ENCODE measurements at places on chromosomes 1 and 21.

- no peak for DNase-seq
Observed at GRCh38 chr1:150156868-150157603, 7.3 kb downstream of the PLEKHO1 start.

DNA sequence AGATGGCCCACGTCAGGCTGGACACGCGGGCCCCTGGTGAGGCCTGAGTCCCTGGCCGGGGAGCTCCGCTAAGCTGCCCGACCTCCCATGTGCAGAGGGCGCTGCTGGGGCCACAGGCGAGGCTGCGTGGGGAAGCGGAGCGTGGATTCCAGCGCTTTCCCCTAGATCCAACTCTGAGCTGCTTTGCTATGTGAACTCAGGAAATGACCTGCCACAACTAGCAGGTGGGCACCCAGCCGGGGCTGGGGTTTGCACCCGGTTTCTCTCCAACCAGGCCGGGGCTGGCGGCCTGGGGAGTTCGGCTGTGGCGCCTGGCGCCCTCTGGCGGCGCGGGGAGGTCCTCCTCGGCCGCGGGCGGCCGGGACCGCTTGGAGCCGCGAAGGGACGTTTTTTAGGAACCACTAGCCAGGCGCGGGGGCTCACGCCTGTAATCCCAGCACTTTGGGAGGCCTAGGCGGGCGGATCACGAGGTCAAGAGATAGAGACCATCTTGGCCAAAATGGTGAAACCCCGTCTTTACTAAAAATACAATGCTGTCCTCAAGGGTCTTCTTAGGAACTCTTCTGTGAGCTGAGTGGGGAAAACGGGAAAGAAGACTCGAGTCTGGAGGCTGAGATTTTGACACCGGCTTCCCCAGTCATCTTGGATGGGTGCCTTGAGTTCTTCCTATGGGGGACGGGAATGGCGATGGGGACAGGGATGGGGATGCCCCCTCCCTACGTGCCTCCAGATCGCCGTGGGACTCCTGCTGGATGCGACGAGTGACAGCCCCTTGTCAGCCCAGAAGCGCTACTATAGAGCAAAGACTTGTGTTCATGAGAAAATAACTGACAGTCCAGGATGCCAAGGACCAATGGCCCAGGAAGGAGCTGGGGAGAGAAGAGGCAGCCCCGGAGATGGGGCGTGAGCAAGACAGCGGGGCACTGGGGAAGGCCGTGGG is 12.6 kb downstream of the PYCR2 start:
- peak; percentile 39 for DNase-seq

DNA sequence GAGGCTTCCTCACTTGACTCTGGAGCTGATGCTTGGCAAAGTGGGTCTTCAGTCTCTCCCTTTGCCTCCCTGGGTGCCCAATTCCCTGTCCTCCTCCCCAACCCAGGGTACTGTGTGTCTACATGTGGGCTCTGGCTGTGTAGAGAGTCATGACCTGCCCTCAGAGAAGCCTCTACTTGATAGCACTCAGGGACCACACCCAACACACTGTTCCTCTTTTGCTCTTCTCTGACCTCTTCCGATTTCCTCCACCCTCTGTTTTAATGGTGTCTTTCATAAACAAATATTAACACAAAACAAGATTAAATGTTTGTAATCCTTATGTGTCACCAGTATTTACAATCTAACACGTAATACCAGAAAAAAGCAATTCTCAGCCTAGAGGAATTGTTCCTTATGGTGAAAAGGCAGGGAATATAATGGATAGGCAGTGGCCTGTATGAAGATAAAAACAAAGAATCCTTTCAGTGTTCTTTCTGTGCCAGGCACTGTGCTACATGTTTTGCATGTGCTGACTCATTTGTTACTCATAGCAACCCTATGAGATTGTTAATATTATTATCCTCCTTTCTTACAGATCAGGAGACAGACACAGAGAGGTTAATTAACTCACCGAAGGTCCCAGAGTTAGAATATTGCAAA is 58.2 kb downstream of the HSD3B1 start:
- DNase-seq: no peak

DNA sequence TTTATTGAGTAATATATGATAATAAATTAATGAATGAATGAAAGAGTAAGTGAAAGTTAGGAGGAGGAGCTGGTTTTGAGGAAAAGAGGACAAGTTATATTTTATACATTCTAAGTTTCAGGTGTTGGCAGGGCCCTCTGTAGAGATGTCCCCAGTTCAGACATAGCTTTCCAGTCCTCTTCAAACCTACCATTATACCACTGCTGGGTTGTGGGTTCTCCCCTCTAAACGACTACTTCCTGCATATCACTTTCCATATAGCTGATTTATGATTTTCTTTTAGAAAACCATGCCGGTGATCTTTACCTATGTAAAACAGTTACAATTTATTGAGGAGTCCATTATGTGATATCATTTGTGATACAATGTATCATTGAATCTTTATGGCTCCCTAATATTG is 116.9 kb downstream of the RUNX1 start:
- DNase-seq: no peak

GRCh38 chr1:151292207-151293030 is 10.3 kb downstream of the ZNF687 start:
- DNase-seq: no peak

GRCh38 chr1:109467301-109467777 is 993 bp downstream of the SYPL2 start:
- DNase-seq: no peak

GRCh38 chr1:154859786-154860155 is 10.3 kb downstream of the KCNN3 start:
- DNase-seq: no peak

- no peak for DNase-seq
Observed at GRCh38 chr1:34406377-34406776, 229.7 kb downstream of the C1orf94 start.

GRCh38 chr1:244114892-244115291 is 63.8 kb downstream of the ZBTB18 start:
- DNase-seq: no peak

DNA sequence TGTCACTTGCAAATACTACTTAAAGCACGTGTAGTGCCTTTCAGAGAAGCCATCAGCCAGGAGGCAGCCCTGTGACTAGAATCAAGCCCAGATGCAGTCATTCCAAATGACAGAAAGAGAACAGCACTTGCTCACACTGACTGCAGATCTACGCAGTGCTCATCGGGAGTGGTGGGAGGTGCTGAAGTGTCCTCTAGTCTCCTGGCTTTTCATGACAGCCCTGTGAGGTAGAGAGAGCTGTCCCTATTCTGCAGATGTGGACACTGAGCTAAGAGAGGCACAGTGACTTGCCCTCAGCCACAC is 62.3 kb upstream of the EDN2 start:
- no peak for DNase-seq

DNA sequence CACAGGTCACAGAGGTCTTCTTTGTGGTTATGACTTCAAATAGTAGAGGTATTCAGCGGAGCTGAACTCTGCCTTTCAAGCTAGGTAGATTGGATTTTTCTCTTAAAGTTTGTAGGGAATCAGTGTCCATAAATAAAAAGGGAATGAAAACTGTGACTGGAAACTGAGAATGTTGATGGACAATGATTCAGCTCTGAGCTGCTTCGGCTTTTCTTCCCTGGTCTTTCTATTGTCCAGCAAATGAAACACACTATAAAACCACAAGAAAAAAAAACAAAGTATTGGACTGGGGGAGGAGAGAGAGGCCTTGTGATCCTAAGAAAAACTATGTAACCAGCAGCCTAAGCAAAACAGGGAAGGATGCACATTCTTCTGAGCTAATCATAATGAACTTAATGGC is 11.1 kb downstream of the TNNI3K start:
- no peak for DNase-seq

- no peak for DNase-seq
Observed at GRCh38 chr1:99986656-99987225, 16.9 kb downstream of the SLC35A3 start.

- DNase-seq: no peak
Observed at GRCh38 chr21:16085421-16085820, 355.6 kb downstream of the USP25 start.

- DNase-seq: no peak
Observed at GRCh38 chr1:218207194-218207593, 77.9 kb upstream of the RRP15 start.

DNA sequence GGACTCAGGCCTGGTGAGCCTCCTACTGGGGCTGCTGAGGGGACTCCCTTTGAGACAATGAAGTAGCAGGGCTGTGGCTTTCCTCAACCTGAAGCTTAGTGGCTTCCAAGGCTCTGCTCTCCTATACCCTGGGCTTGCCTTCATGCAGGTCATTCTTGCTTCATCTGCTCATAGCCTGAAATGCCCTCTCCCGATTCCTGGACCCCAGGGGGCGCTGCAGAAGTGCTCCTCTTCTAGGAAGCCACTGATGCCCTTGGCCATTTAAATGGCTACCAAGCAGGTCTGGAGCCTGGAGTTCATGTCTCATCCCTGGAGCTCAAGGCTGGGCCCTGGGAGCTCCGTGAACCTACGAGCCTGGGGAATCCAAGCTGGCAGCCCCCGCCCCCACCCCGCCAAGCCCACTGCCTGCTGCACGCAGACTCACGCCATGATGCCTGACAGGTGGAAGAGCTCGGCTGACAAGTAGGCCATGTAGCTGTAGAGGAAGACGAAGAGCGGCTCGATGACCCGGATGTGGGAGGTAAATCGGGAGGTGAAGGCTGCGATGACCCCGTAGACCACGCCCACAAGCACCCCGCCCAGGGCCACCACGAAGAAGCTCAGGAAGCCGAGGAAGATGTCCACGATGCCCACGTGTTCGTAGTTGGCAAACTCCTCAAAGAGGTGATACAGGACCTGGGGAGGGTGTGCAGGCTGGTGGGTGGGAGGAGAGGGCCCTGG is 45.7 kb downstream of the SLC9A1 start:
- peak; percentile 36 for DNase-seq

GRCh38 chr1:231958448-231958847 is 331.9 kb downstream of the DISC1 start:
- no peak for DNase-seq

- DNase-seq: no peak
Observed at GRCh38 chr1:51210055-51210454, 26.0 kb upstream of the RNF11 start.

GRCh38 chr21:39152271-39152670 is 31.0 kb downstream of the PSMG1 start:
- no peak for DNase-seq

GRCh38 chr1:58862728-58863385 is 79.0 kb upstream of the JUN start:
- DNase-seq: no peak

DNA sequence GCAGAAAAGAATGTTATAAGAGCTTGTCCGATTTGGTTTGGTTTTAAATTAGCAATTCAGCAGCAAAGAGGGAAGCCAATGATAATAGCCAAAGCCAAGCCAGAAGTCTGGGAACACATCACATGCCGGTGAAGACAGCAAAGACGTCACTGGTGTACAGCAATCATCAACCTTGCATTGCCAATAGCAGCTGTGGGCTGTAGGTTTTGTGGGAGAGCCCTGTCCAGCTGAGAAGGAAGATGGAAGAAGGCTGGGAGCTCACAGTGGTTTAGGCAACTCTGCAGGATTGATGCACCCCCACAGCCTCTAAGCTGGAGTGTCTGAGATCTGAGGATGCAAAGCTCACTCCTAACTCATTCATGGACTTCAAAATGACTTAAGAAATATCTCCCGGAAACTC is 338.7 kb downstream of the SIPA1L2 start:
- no peak for DNase-seq

GRCh38 chr21:46621457-46622182 is 13.9 kb upstream of the PRMT2 start:
- peak; percentile 67 for DNase-seq

DNA sequence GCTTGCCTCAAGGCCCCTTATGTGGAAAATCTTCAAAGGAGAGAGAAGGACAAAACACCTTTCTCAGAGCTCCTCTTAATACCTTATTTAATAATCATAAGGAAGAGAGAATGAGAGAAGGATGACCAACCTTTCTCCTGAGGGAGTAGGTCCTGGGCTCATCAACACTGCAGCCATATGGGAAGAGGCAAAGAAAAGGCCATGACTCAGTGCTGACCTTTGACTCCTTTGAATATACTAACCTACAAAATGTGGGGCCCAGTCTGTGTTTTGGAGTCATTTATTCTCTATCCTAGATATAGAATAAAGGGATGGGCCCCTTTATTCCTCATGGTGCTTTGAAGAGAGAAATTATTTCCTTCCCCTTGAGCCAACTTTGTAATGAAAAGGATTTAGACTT is 38.3 kb downstream of the CAMSAP2 start:
- no peak for DNase-seq

DNA sequence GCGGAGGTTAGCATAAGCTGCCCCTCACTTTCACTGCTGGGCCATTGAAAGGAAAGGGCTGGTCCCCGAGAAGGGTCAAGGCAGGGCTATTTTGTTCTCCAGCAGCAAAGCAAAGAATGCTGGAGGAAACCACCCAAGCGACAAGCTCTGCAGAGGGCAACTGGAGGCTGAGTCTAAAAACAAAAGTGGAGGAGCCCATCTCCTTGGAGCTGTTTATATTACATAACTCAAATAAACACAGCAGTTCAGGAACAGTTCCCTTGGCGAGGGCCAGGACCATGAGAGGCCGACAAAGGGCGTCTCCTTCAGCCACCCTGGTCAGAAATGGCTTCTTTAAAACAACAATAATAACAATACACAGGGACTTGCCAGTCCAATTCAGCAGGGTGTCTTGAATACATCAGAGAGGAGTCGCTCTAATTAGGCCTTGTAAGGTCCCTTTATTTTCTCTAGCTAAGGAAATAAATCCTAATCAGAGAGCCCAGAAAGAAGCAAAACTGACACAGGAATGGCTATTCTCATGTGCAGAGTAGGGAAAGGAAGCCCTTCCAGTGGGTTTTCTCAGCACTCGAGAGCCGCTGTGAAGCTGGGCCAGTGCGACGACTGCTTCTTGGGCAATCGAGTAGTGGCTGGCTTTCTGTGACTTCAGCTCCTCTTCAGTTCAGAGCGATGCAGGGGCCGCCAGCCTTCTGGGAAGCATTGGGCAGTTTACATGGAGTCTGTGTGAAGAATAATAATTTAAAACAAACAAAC is 57.0 kb upstream of the TARBP1 start:
- DNase-seq: no peak

- DNase-seq: no peak
Observed at GRCh38 chr1:42887366-42887765, 41.0 kb downstream of the ZNF691 start.

DNA sequence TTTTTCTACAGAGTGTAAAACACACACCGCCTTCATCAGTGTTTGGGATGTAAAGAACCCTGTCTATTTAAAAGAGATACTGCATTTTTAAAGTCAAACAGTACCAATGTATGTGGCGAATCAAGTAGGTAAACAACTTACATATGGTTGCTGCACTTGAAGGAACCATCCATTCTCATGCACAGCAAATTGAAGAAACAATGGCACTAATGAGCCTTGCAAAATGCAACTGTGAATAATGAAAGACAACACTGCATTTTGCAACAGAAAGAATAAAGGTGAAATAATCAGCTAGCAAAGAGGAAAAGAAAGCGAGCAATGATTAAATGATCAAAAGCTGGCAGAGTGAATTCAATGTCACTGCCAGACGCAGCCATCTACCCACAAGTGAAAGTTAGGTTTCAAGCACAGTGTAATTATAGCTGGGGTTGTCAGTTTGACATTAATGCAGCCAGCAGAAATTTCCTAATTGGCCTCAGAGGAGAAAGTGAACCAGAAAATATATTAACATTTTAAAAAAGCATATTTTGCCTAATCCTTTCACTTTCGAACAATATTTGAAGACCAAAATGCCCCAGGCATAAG is 10.9 kb upstream of the BARHL2 start:
- DNase-seq: no peak

GRCh38 chr1:6094246-6094645 is 48.6 kb downstream of the KCNAB2 start:
- DNase-seq: no peak

Data from posterior cingulate gyrus (tissue), 11 donors.